ENCODE measurements at places on chromosomes 4 and X.

GRCh38 chr4:24862073-24862751, 50.6 kb downstream of the CCDC149 start:
- no peak for DNase-seq

- DNase-seq: no peak
Observed at GRCh38 chr4:107261241-107261874, 225.2 kb upstream of the DKK2 start.

DNA sequence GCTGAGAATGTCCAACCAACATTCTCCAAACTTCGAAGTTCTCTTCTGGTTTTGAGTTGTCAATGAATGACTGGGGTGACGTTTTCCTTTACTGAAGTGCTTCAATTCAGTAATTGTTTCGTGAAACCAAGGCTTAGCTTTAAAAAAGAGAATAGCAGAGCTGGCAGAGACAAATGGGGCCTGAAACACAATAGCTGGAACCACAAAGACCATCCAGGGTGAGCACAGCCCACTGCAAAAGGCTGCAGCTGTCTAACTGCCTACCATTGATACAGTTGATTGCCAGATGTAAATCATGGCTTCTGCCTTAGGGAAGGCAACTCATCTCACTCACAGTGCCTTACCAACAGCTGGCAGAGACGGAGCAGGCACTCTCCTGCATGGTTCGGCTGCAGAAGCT, 78.7 kb upstream of the ZNF518B start:
- no peak for DNase-seq

DNA sequence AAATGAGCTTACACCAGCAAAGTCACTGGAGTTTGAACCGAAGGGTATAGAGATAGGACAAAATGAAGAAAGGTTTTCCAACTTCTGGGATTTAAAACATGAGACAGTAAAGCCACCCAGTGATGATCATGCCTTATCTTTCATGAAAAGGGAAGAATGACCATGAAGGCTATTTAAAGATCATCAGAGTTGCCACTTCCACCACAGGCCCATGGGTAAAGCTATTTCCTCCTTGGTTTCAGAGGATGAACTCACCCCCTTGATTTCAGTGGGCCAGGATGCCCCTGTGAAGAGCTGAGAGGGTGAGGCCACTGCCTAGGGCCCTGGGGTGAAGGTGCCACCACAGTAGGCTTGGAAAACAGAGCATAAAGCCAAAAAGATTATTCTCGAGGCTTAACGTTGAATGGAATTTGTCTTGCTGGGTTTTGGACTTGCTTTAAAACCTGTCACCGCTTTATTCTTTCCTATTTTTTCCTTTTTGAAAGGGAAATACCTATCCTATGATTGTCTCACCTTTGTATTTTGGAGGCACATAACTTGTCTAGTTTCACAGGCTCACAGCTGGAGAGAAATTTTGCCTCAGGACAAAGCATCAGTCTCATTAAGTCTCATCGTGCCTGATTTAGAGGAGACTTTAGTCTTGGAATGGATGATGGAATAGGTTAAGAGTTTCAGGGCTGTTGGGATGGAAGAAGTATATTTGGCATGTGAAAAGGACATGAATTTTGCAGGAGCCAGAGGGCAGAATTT, 254.0 kb downstream of the SNCA start:
- no peak for DNase-seq

DNA sequence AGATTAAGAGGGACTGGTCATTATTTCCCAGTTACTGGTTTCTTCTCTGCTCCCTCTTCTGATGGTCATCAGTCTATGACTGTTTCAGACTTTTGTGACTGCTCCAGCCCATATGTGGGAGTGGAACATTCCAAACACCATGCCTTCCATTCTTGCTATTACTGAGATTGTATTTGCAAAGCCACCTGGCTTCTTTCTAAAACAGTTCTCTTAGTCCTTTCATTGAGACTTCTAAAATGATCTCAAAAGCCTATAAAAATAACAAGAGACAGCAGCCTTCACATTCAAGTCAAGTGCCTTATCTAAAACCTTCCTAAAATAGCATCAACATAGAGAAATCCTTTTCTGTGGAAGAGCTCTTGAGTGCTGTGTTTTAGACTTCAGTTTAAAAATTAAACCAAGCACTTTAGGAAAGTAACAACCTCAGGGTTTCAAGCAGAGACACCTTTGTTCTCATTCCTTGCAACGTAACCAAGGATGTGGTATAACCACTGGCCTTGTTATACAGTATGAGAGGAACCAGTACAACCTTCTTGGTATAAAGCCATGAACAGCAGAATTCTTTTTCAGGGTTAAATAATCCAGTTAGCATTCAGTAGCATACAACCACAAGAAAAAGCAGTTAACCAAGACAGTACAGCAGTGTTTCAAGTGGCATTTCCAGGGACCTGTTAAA, 97.1 kb downstream of the NFKB1 start:
- DNase-seq: no peak

DNA sequence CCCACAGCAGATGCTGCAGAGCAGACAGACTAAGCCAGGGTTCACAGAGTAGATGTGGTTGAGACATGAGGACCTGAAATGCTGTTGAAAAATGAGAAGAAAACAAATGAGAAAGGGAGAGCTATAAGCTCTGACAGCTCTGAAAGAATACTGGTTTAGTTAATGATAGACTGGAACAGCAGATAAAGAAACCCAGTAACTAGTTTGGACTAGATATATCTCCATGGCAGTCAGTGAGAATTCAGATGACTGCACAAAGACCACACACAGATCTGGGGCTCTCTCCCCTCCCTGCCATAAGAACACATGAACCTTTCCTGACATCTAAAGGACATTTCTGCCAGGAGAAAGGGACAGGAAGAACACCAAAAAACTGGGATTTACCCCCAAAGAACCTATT, 8.2 kb downstream of the NAA11 start:
- DNase-seq: no peak
